Stimulated activated naive CD4-positive, alpha-beta T cell (primary cell): ENCODE measurements at places on chromosomes 7 and 10.

GRCh38 chr7:144459635-144460034, 56.1 kb upstream of the NOBOX start:
- DNase-seq: no peak

- no peak for DNase-seq
Observed at GRCh38 chr10:1733720-1734119, 3.6 kb downstream of the ADARB2 start.

- DNase-seq: no peak
Observed at GRCh38 chr10:98262571-98262970, 5.4 kb downstream of the LOXL4 start.

GRCh38 chr10:13457958-13458686, 70.7 kb downstream of the BEND7 start:
- no peak for DNase-seq
